ENCODE measurements at places on chromosomes 12 and 14.

- no peak for DNase-seq
These were observed 565.8 kb upstream of the ATP2B1 start for GRCh38 chr12:90274407-90274806.

GRCh38 chr12:45355730-45356129, 139.8 kb downstream of the ANO6 start:
- no peak for DNase-seq

DNA sequence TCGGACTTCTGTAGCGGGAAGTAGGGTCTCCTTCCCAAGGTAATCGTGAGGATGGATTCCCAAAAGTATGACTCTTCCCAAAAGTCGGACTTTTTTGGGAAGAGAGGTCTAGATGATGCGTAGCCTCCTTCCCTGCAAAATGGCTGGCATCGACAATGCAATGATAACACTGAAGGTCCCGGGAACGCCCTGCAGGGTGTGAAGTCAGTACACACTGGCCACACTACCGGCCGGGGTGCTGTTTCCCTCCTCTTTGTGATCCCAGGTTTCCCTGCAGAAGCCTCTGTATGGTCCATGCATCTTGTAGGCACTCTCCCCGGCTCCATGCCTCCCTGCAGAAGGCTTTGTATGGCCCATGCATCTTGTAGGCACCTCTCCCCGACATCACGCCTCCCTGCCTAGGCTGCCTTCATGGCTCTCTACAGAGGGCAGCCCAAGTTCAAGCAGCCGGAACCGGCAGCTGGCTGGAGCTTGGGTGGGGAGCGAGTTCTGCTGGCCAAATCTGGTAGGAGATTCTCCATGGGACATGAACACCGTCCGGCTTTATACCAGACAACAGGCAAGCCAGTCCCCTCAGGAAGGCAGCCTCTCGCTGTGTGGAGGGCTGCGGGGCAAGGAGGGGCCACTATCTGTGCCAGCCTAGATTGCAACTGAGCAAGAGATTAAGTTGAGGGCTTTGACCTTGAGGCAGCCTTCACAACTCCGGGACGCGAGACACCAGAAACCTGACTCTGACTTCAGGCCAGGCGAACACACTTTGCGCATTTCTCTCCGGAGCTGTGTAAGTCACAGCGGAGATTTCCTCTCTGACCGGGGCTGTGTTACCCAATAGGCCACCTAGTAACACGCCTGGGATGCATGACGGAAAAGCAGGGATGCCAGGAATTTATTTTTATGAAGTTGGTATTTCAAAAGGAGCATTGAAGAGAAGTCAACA, 23.5 kb downstream of the FZD10 start:
- no peak for DNase-seq

GRCh38 chr12:19643635-19644034, 204.3 kb downstream of the AEBP2 start:
- DNase-seq, result no peak

DNA sequence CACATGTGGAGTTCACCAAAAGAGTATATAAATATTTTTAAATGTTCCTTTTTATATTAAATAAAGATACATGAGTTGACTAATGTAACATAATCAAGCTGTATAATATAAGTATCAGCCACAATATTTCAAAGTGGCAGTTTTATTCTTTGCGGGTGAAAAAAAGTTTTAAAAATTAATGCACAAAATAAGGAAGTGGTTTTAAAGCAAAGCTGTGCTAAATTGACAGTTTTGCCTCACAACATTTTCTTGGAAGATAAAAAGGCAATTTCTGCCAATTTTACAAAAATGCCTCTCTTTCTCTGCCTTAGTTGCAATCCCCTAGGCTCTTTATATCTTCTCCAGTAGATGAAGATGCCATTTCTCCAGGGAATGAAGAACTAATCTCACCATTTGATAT, 719.1 kb downstream of the C12orf50 start:
- DNase-seq, result no peak

GRCh38 chr12:111488271-111488670, 82.5 kb downstream of the SH2B3 start:
- no peak for DNase-seq

- no peak for DNase-seq
These were observed 47.2 kb upstream of the TMEM233 start for GRCh38 chr12:119546340-119546739.

GRCh38 chr12:51773145-51773869, 75.2 kb downstream of the FIGNL2 start:
- no peak for DNase-seq

GRCh38 chr14:69107407-69108003, 45.4 kb downstream of the DCAF5 start:
- DNase-seq, result peak; percentile 27

DNA sequence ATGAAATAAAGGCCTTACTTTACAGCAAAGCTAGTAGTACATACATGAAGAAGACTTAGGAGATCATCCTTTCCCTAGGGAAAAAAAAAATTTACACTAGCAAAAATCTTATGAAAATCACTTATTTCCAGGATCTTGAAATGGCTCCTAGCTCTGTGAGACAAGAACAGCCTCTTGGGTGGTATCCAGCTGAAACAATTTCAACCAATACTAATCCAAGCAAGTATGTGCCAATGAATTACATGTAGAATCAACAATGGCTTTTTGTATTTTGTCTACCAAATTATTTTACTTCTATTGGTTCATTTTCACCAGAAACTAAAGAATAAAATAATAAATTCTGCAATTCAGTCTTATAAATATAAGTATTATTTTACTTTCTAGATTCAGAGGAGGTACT, 2.7 kb upstream of the SLCO1A2 start:
- no peak for DNase-seq

GRCh38 chr12:68175557-68176061, 16.1 kb upstream of the IFNG start:
- peak; percentile 25 for DNase-seq

DNA sequence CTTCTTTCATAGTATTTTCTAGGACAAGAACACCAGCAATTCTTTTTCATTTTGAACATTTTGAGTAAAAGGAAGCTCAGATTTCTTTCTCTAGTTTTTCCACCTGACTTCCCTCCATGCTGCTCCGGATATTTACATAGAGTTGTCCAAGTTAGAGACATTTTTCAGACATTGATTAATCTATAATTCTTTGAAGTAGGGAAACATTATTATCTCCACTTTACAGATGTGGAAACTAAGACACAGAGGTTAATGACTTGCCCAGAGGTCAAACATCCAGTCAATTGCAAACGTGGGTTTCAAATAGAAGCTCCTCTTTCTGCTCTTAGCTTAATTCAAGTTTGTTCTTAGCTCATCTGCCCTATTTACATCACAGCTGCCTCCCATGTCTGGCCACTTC, 138.3 kb downstream of the EGLN3 start:
- DNase-seq, result no peak

DNA sequence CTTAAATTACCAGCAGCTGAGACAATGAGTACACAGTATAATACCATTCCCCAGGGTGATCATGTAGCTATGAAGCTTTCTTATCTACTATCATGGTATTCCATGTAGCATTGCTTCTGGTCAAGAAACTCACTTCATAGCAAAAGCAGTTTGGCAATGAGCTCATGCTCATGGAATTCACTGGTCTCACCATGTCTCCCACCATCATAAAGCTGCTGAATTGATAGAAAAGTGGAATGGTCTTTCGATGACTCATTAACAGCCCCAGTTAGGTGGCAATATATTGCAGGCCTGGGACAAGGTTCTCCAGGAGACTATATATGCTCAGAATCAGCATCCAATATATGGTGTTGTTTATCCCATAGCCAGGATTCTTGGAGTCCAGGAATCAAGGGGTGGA, 553.7 kb downstream of the FOXG1 start:
- DNase-seq, result no peak

GRCh38 chr12:85352016-85352415, 72.0 kb downstream of the ALX1 start:
- no peak for DNase-seq

DNA sequence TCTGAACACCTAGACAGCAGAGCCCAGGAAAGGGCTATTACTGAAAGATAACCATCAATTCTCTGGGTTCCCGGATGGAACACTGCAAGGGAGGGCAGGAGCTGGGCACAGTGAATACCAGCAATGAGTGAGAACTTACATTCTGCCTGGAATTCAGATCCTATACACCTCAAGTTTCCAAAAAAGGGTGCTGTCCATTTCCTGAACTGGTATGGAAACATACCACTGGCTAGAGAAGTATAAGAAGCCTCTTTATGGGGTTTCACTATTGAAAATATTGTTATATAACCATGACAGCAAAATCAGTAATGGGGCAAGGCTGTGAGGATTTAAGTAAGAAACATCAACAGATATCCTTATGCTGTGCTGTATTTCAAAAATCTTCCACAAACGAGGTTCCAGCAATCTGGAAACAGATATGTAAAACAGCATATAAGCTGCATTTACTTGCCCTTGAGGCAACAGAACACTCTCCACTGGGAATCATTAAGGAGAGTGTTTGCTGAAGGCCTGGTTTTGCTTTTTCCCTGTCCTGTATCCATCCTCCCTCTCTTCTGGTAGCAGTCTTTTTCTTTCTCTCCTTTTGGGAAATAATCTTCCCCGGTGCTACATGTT, 53.3 kb upstream of the GTF2A1 start:
- no peak for DNase-seq

DNA sequence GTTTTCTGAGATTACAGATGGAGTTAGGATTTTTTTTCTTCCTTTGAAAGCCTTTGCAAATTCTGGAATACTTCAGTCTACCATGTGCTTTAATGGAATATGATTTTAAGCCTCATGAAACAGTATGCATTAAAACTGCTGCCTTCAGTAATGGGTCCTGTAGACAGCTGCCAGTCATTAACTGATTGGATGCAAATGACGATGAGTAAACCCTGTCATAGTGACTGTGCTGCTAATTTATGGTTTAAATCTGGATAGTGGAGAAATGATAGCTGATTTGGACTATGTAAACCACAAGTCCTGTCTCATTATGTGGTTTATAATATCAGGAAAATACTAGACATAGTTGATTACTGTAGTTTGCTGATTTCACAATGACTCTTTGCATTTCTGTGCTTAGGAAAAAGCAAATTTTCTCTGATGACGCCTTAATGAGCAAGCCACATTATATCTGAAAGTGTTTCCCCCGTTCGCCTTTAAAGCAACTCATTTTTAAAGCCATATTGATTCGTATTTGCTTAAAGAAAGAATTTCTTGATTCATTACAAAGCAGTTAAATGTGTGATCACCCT, 217.6 kb downstream of the TMTC2 start:
- no peak for DNase-seq

DNA sequence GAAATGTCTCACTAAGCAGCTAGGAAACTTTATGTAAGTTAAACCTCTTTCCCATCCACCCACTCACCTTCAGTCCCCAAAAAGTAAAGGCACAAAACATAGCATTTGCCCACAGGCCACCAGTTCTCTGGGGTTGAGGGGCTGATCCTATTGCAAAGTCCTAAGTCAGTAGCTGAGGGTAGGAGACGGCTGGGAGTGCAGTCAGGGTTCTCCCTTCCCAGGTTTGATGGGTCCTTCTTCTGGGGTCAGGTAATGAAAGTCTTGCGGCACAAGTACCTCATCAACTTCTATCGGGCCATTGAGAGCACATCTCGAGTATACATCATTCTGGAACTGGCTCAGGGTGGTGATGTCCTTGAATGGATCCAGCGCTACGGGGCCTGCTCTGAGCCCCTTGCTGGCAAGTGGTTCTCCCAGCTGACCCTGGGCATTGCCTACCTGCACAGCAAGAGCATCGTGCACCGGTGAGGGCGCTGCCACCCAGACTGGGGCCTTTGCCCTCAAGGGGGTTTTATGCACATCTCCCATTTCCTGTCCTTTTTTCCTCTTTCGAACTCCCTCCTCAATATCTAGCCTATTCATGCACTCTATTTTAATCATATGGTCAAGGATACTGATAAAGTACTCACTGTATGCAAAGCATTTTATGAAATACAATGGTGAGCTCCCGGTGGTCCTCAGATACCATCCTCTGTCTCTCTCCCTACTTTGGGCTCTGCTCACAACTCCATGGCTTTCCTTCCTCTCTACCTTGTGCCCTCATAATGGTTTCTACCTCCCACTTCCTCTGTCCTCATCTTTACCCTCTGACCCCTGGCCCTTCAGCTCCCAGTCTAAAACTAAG, 986 bp downstream of the TSSK4 start:
- DNase-seq, result no peak

DNA sequence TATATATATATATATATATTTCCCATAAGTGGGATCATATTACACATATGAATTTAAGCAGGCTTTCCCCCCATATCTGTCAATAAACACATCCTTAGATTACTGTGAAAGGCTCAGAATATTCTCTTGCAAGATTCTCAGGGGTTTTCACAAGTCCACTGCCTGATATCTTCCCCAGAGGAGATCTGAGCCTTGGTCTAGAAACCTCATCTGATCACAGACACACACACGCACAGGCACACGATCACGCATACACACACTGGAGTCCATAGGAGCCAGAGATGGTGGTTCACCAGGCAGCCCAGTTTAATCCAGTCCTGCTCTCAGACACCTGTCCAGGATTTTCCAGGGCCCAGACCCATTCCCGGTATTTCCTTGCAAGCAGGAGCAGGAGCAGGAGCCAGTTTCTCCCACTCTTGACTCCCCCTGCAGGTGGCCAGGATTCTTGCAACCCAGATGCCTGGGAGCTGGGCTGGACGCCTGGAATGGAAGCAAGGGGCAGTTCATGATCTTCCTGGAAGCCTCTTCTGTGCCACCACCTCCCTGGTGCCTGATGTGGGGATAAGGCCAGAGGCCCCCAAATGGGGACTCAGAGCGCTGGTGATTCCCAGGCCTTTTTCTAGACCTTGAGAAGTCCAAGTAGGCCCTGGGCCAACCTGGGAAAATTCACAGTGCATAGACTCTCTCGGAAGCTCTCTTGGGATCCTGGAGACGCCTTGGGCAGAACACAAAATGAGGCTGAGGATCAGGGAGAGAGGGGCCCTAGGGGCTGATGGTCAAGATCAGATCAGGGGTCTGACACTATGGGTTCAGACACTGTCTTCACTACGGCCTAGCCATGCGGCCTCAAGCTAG, 16.5 kb upstream of the KRT78 start:
- no peak for DNase-seq

GRCh38 chr12:33156042-33156441, 259.5 kb upstream of the PKP2 start:
- no peak for DNase-seq

- DNase-seq, result no peak
These were observed 75.8 kb upstream of the RIN3 start for GRCh38 chr14:92437729-92438285.

DNA sequence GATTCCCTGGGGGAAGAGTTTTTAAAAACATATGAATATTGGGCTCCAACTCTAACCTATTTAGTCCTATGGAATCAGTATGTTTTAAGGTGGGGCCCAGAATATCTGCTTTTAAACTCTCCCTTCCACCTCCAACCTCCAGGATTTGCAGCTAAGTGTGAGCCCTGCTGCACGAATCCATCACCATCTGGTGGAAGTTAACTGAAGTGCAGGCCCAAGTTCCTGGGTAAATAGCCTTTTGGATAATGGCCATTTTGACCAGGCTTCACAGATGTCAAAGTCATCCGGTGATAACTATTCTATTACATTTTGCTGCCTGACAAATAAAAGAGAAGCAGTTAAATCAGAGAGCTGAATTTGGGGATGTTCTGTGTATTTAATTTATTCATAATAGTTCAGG, 58.1 kb upstream of the RMST start:
- peak; percentile 13 for DNase-seq
